ENCODE measurements at places on chromosomes 12 and 14.

DNA sequence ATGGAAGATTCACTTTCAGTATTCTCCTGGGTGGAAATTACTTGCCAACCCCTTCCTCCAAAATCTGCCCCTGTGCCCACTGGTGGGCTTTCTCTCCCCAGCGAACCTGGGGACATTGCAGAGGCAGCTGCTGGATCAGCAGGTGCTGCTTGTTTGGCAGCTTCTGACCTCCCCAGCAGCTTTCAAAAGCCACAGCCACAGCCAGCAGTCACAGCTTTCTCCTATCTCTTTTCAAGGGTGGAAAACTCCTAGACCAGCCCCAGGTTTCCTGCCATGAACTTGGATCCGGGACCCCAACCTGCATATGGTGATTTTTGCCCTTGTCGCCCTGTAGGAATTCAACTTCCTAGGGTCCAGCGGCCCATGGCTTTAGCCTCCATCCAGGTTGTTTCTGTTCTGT is 330.8 kb downstream of the ADAMTS20 start:
- DNase-seq = no peak

DNA sequence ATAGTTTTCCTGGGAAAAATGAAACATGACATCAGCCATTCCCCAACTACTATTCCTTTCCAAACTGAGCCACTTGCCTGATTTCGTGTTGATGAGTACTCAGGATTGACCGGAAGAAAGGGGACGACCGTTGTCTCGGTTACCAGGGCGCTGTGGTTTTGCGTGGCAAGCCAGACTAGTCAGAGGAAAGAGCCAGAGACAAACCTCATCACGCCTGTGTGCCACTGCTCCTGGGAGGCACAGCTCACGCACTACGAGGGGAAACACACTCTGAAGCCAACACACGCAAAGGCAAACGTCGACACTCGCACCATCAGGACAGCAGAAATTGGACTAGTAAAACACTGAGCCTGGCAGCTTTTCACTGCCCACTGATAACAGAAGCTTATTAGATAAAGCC is 35.0 kb downstream of the GIT2 start:
- DNase-seq = no peak

- DNase-seq = no peak
Observed at GRCh38 chr14:61334197-61334701, 12.9 kb downstream of the PRKCH start.

GRCh38 chr12:54417712-54418440 is 1.2 kb downstream of the ITGA5 start:
- DNase-seq = no peak

DNA sequence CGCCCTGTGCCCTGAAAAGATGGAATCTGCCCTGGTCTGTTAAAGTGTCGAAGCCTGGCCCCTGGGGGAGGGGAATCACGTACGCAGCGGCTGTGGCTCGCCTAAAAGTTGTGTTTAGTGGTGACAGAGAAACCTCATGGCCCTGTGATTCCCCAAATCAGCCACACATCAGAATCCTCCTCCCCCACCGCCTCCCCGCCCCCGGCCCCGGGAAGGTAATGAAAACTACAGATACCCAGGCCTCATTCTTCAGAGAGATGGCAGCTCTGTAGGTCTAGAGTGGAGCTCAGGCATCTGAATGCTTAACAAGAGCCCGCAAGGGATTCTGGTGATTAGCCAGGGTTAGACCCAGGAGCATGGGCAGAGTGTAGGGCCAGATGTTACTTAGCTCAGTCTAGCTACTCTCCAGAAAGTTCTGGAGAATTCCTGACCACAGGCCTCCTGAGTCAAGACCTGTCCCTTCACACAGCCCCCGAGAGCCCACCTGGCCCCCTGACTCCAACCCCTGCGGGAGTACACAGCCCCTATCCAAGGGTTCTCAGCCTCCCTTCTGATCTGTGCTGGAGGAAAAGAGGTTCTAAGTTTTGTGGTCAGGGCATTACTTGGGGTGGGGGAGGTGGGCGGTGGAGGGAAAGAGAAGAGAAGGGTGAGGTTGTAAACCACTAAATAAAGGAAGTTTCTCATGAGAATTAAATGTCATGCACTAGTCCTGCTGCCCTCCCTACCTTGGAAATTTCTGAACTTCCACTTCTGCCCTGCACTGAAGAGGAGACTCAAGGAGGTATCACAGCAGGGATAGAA is 114.8 kb downstream of the PLXNC1 start:
- peak; percentile 59 for DNase-seq

GRCh38 chr12:92571844-92572543 is 130.8 kb upstream of the PLEKHG7 start:
- DNase-seq = no peak

DNA sequence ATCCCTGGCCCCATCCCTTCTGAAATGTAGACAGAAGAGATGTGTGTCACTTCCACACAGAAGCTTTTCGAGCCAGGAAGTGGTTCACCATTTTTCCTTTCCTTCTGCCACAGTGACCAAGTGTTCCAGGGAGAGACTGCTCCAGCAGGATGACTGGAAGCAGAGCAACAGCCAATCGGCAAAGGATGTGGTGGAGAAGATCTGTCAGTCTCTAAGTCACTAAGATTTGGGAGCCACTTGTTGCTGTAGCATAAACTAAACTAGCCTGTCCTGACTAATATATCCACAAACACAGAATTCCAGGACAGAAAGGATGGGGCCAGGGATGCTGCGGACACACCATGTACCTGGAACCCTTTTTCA is 42.9 kb downstream of the DUSP6 start:
- no peak for DNase-seq

GRCh38 chr12:59077575-59078426 is 157.5 kb upstream of the LRIG3 start:
- DNase-seq = no peak

DNA sequence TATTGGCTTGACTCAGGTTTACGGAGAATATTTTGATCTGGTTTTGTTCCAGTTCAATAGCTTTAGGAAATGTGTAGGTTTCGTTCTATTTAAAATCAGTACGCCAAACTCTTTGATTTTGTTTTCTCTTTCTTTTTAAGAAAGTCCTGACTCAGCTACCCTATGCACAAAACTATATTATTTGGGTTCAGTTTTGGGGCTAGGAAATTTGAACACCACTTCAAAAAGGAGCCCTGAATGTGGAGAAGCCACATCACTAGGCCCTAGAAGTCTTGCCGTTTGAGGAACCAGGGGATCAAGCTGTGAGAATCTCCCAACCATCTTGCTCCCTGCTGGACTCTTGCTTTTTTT is 168.2 kb upstream of the BCL2L14 start:
- no peak for DNase-seq

DNA sequence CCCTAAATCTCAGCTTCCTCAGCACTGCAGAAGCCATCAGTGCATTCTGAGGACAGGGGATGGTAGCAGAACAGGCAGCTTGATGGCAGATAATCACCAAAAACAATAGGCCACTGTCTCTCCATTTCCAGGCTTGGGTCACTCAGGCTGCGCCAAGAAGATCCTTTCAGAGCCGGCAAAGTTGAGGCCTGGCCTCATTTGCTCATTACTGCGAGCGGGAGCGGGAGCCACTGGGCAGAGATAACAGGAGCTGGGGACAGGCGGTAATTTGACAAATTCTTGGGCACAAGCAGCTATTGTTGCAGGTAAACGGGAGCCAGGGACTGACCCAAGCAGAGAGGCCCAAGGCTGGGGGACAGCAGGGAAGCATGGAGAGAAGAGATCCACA is 2.1 kb downstream of the MSI1 start:
- DNase-seq = no peak

- DNase-seq = no peak
Observed at GRCh38 chr14:68672609-68673285, 120.1 kb downstream of the ZFP36L1 start.

- DNase-seq = no peak
Observed at GRCh38 chr12:95326855-95327254, 109.2 kb downstream of the VEZT start.

- DNase-seq = no peak
Observed at GRCh38 chr12:51389302-51389999, 1.8 kb downstream of the GALNT6 start.

GRCh38 chr12:1605129-1606020 is 11.0 kb upstream of the FBXL14 start:
- DNase-seq = peak; percentile 78

DNA sequence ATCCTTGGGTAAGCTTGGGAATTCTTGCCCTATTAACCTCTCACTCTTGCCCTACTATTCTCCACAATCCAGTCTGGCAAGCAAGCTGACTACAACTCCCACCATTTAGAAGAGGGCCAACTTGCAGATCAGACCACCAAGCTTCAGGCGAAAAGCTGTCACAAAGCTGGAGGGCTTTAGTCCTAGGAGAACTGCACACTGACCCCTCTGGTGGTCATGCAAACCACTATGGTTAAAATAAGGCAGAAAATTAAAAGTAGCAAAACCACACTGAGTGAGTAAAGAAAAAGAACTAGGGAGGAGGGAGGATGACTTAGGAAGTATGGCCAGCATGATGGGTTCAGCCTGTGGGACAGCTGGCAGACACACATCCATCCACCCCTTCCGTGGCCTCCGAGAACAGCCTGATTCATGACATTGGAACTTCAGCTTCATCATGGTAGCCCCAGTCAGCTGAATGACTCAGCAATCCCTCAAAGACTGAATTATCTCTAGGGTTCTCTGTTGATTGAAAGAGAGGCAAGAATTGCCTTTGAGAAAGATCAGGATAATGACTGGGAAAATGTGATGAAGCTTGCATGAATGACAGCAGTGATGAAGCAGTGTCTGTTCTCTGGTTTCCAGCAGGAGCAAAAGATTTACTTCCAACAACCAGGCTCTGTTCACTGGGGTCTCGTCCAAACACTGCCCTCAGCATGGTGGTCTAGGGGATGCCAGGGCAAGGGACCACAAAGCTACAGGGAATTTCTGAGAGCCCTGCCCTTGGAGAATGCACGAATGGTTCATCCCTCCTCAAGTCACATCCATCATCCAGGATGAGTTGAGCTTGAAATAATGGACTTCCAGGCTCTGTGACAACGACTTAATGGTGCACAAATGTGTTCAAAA is 24.4 kb downstream of the PITPNM2 start:
- DNase-seq = no peak

DNA sequence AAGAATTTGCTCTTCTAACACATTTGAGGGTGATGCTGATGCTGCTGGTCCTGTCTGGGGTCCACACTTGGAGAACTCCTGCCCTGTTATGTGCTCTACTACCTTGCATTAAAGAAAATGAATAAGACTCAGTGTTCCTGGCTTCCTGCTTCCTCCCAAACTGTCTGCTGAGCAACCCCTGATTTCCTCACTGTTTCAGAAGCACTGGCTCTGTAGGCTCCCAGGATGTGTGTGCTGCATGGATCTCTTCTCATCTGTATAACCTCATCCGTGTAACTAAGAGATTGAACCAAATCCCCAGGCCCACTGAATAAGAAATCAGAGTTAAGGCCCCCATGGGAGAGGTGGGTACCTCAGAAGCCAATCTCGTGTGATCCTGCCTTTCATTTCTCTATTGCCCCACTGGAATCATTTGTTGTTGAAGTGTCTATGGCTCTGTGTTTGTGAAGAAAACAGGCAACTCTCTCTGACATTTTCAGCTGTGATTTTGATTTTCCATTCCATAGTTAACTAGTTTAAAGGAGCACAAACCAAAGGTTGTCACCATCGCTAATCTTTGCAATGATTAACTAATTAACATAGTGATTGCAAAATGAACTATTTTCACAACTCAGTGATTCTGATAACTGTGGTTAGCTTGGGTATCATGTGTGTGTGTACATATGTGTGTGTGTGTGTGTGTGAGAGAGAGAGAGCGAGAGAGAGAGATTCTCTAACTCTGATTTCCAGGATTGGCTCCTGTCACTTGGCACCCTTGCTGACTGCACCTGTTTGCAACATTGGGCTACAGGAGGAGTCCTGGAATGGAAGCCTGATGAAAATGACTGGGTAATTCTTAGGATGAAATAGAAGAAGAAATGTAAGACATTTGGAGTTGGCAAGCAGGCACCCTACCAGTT is 196.2 kb downstream of the SLC38A4 start:
- no peak for DNase-seq

GRCh38 chr12:96235484-96235826 is 41.3 kb downstream of the ELK3 start:
- no peak for DNase-seq

Data from left forelimb (tissue), 1 donor.